Type B pancreatic cell (in vitro differentiated cells): ENCODE measurements at places on chromosomes 12 and 14. TPM values are rescaled to one million over a fixed set of nuclear protein-coding genes. Genes with fewer than 3 reads are reported as not detected.

SERPINA1 gene
- total RNA-seq = 313 and 712 TPM in 2 replicates

HAL gene
- 2.1 and 3.8 TPM in 2 replicates for total RNA-seq

RAB2B gene
- 20.7 and 29.4 TPM in 2 replicates for total RNA-seq

GALNT8 gene
- 5.2 and 7.1 TPM in 2 replicates for total RNA-seq

MBIP gene
- 25.2 and 39.9 TPM in 2 replicates for total RNA-seq

KCNK10 gene
- 0.12 and 1.4 TPM in 2 replicates for total RNA-seq

RNFT2 gene
- 8.7 and 25.0 TPM in 2 replicates for total RNA-seq

KLRG1 gene
- total RNA-seq = 1.6 and 4.4 TPM in 2 replicates

KRT77 gene
- total RNA-seq = 0.27 and 2.3 TPM in 2 replicates

GPR84 gene
- not detected in 2 replicates for total RNA-seq
